ENCODE measurements at places on chromosomes 2 and 18.

GRCh38 chr2:46411985-46412384, 67.4 kb upstream of the TMEM247 start:
- DNase-seq: no peak

GRCh38 chr2:223727562-223727961, 109.8 kb downstream of the AP1S3 start:
- no peak for DNase-seq

- DNase-seq: no peak
Measured at GRCh38 chr2:85763831-85764230, 10.0 kb downstream of the ATOH8 start.

GRCh38 chr18:5868218-5868854, 27.0 kb downstream of the TMEM200C start:
- no peak for DNase-seq

- peak; percentile 67 for DNase-seq
Measured at GRCh38 chr2:127197475-127198385, 22.4 kb downstream of the CYP27C1 start.

- no peak for DNase-seq
Measured at GRCh38 chr2:102770506-102770905, 8.7 kb downstream of the TMEM182 start.

DNA sequence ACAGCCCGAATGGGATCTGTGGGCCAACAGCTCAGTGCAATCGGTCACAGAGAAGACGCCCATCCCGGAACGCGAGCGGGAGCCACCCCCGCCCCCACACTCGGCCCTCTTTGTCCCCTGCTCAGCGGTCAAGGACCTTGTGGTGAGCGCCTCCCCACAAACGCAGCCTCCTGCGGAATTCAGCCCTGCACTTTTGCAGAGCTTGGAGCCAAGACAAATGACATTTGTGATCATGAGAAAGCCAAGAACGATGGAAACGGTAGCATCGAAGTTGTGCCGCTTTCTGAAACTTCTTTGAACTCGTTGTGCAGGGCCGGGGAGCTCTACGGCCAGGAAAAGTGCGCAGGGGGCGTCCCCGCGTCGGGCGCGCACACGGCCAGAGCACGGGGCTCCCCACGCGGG, 6.7 kb upstream of the SALL3 start:
- no peak for DNase-seq

DNA sequence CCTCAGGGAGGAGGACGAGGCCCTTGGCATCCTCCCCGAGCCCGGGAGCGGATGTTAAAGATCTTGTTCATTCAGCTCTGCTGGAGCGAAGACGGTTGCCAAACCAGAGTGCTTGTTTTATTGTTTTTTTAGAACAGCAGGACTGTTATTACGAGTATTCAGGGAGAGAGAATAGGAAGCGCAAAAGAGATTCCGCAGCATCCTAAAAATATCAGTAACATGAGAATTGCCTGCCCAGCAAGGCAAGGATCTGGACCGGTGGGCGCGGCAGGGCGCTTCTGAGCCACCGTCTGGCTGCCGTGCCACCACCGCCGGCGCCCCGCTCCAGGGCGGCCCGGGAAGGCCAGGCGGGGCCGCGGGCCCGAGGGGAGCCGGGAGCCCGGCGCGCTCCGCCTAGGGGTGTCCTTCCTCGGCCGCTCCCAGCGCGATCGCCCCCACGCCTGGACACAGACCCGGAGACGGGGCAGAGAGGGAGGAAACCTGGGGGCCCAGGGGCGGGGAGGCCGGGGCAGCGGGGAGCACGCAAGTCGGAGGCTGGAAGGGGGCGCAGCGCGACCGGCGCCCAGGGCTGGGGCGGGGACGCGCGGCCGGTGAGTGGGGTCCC, 843 bp downstream of the CYS1 start:
- DNase-seq: no peak

DNA sequence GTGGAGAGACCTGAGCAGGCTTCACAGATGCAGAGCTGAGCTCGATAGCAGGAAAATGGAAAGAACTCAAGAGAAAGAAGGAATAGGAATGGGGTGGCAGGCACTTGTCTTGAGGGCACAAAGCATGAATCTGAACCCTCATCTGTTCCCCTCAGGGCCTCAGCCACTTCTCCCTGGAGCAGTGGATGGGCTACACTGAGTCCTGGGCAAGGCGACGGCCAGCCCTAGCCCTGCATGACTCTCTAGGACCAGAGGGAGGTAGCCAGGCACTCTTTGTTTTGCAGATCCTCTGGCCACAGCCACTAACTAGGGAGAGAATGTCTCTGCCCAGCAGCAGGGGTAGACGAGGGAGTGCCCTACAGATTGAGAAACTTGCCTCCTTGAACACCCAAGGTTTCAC, 3.4 kb upstream of the TEX51 start:
- no peak for DNase-seq

GRCh38 chr2:234136461-234136860, 86.0 kb downstream of the SPP2 start:
- DNase-seq: no peak

DNA sequence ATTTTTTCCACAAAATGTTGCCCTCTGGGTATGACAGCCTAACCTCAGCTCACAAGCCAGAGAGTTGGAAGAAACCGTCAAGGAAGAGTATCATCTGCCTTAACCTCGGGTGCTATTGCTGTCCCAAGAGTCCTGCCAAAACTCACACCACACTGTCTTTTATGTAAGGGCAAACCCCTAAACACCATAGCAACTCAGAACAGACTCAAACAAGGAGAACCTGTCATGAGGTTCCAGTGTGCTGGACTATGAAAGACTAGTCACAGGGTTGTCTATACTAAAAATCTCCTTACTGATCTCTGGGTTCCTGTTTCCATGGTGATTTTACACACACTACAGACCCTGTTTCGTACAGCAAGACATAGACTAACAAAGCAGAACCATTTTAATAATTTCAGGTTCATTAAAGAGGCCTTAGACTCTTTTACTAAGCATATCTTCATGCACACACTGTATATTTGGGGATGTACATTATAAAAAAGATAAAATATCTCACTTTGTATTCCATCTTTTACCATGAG, 159.8 kb downstream of the PKP4 start:
- DNase-seq: no peak

- DNase-seq: no peak
Measured at GRCh38 chr2:195270466-195271039, 386.5 kb upstream of the SLC39A10 start.

GRCh38 chr2:45845566-45845965, 194.1 kb downstream of the PRKCE start:
- no peak for DNase-seq

DNA sequence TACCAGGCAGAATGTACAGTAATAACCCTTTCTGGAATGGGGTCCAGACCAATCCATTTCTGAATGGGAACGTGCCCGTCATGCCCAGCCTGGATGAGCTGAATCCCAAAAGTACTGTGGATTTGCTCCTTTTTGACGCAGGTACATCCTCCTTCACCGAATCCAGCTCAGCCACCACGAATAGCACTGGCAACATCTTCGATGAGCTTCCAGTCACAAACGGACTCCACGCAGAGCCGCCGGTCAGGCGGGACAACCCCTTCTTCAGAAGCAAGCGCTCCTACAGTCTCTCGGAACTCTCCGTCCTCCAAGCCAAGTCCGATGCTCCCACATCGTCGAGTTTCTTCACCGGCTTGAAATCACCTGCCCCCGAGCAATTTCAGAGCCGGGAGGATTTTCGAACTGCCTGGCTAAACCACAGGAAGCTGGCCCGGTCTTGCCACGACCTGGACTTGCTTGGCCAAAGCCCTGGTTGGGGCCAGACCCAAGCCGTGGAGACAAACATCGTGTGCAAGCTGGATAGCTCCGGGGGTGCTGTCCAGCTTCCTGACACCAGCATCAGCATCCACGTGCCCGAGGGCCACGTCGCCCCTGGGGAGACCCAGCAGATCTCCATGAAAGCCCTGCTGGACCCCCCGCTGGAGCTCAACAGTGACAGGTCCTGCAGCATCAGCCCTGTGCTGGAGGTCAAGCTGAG, 89.6 kb downstream of the SH3BP4 start:
- no peak for DNase-seq

DNA sequence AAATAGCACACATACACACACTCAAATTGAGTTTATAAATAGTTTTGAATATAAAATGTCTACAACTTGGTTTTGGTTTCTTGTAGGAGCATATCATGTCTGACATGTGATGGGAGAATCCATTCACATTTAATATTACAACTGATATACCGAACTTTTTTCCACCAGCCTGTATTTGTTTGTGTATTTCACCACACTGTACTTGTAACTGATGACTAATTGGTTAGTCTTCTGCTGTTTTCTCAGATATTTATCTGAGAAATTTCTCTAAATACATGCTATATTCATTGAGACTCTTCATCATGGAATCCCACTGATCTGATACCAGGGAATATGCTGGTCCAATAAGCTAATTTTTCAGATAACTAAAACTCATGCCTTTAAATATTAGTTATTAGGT, 56.3 kb upstream of the UBXN4 start:
- no peak for DNase-seq

GRCh38 chr2:240520974-240521350, 36.8 kb downstream of the ANKMY1 start:
- no peak for DNase-seq

DNA sequence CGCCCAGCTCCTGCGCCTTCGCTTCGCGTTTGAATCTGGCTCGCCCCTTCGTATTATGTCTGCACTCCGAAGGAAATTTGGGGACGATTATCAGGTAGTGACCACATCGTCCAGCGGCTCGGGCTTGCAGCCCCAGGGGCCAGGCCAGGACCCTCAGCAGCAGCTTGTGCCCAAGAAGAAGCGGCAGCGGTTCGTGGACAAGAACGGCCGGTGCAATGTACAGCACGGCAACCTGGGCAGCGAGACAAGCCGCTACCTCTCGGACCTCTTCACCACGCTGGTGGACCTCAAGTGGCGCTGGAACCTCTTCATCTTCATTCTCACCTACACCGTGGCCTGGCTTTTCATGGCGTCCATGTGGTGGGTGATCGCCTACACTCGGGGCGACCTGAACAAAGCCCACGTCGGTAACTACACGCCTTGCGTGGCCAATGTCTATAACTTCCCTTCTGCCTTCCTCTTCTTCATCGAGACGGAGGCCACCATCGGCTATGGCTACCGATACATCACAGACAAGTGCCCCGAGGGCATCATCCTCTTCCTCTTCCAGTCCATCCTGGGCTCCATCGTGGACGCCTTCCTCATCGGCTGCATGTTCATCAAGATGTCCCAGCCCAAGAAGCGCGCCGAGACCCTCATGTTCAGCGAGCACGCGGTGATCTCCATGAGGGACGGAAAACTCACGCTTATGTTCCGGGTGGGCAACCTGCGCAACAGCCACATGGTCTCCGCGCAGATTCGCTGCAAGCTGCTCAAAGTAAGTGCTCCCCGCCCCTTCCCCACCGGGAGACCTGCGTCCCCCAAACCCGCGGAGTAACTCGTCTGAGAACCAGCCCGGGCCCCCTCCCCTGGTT, 453 bp downstream of the KCNJ3 start:
- DNase-seq: no peak

DNA sequence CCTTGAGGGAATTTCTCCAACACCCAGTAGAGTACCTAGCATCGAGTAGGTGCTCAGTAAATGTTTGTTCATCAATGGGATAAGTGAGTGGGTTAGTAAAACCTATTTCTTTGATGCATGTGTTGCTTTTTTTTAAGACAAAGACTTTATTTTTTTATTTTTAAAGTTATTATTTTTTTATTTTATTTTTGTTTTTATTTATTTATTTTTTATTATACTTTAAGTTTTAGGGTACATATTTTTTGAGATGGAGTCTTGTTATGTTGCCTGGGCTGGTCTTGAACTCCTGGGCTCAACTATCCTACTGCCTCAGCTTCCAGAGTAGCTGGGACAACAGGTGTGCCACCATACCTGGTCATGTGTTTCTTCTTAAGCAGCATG, 20.8 kb downstream of the PLEK start:
- DNase-seq: no peak

DNA sequence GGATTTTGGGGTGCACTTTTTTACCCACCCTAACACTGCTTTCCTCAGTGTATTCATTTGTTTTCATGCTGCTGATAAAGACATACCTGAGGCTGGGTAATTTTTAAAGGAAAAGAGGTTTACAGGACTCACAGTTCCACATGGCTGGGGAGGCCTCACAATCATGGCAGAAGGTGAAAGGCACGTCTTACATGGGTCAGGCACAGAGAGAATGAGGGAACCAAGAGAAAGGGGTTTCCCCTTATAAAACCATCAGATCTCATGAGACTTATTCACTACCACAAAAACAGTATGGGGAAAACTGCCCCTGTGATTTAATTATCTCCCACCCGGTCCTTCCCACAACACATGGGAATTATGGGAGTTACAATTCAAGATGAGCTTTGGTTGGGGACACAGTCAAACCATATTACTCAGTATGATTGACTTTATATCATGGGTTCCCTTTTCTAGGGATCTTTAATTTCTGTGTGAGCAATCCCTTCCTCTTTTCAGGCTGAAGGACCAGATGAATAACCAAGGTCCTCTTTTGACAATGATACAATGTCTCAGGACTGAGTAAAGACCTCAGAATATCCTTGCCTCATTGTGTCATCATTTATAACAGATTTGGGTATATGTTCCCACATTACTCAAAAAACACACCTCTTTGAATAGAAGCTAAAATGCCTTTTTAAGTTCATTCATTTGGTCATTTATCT, 100.1 kb upstream of the TRIB2 start:
- no peak for DNase-seq
